A549 treated with AZD2906 at 1 μM for 4 hours (cell line): ENCODE measurements at places on chromosomes 2 and 18. TPM values are rescaled to one million over a fixed set of nuclear protein-coding genes. Genes with fewer than 3 reads are reported as not detected.

The SPATA3 gene
- total RNA-seq: not detected in 5 replicates

The FOXD4L1 gene
- total RNA-seq: 0.20 to 0.57 TPM (median 0.35 TPM) in 5 replicates

The TRAF3IP1 gene
- total RNA-seq: 9.7 to 15.2 TPM (median 12.7 TPM) in 5 replicates

The CELF4 gene
- not detected in 5 replicates for total RNA-seq

The COL4A3 gene
- 0.60 to 0.96 TPM (median 0.80 TPM) in 5 replicates for total RNA-seq

The GCG gene
- 0.05 TPM in 1 of 5 replicates, not detected in the others for total RNA-seq

The CNNM3 gene
- total RNA-seq: 9.3 to 12.8 TPM (median 11.3 TPM) in 5 replicates

The SLC4A3 gene
- 2.0 to 3.8 TPM (median 2.9 TPM) in 5 replicates for total RNA-seq

The REG3A gene
- not detected in 5 replicates for total RNA-seq

The ITGA6 gene
- total RNA-seq: 35.8 to 45.8 TPM (median 41.8 TPM) in 5 replicates

The TUBB6 gene
- 199 to 228 TPM (median 208 TPM) in 5 replicates for total RNA-seq

The FARP2 gene
- 23.6 to 28.9 TPM (median 26.2 TPM) in 5 replicates for total RNA-seq

The SCRN3 gene
- total RNA-seq: 12.9 to 15.9 TPM (median 14.6 TPM) in 5 replicates

The LDLRAD4 gene
- total RNA-seq: 1.1 to 3.3 TPM (median 2.4 TPM) in 5 replicates

The ABCG8 gene
- not detected in 5 replicates for total RNA-seq

The AGXT gene
- total RNA-seq: not detected in 5 replicates

The FHOD3 gene
- 2.2 to 2.9 TPM (median 2.3 TPM) in 5 replicates for total RNA-seq

The RNU2-63P gene
- total RNA-seq: 1.4 TPM in 1 of 5 replicates, not detected in the others

The ATG9A gene
- 39.3 to 45.7 TPM (median 44.4 TPM) in 5 replicates for total RNA-seq

The VIT gene
- total RNA-seq: not detected in 5 replicates

The TMEM17 gene
- 3.9 to 4.6 TPM (median 4.2 TPM) in 5 replicates for total RNA-seq

The PNO1 gene
- total RNA-seq: 45.2 to 58.5 TPM (median 49.3 TPM) in 5 replicates

The GKN1 gene
- 0.37 to 0.77 TPM (median 0.66 TPM) in 5 replicates for total RNA-seq

The CPO gene
- 0.05 to 0.11 TPM (median 0.09 TPM) in 4 of 5 replicates, not detected in the other for total RNA-seq

The DAW1 gene
- 2.1 to 3.4 TPM (median 2.2 TPM) in 5 replicates for total RNA-seq

The LHCGR gene
- total RNA-seq: not detected in 5 replicates

The DPP4 gene
- 0.65 to 1.1 TPM (median 0.87 TPM) in 5 replicates for total RNA-seq

The FNDC4 gene
- 4.2 to 5.4 TPM (median 4.5 TPM) in 5 replicates for total RNA-seq

The NYAP2 gene
- 0.02 TPM in 2 of 5 replicates, not detected in the others for total RNA-seq

The DHX57 gene
- 17.3 to 21.0 TPM (median 17.9 TPM) in 5 replicates for total RNA-seq

The RGPD3 gene
- 0.07 to 0.18 TPM (median 0.16 TPM) in 5 replicates for total RNA-seq

The EGR4 gene
- 0.19 to 0.32 TPM (median 0.25 TPM) in 5 replicates for total RNA-seq

The STPG4 gene
- 0.03 to 0.07 TPM in 2 of 5 replicates, not detected in the others for total RNA-seq

The EFHD1 gene
- 3.5 to 5.3 TPM (median 4.2 TPM) in 5 replicates for total RNA-seq

The UGT1A3 gene
- total RNA-seq: 0.05 to 0.09 TPM (median 0.07 TPM) in 4 of 5 replicates, not detected in the other

The ITSN2 gene
- 18.5 to 22.7 TPM (median 21.5 TPM) in 5 replicates for total RNA-seq

The CREG2 gene
- 6.2 to 12.4 TPM (median 10.5 TPM) in 5 replicates for total RNA-seq

The SERPINB7 gene
- total RNA-seq: 1.6 to 3.0 TPM (median 2.2 TPM) in 5 replicates

The TRIB2 gene
- total RNA-seq: 0.13 to 1.1 TPM (median 0.80 TPM) in 5 replicates

The CYP27C1 gene
- total RNA-seq: 3.0 to 3.9 TPM (median 3.5 TPM) in 5 replicates

The C2orf15 gene
- 0.50 to 0.70 TPM (median 0.64 TPM) in 5 replicates for total RNA-seq

The COX5B gene
- total RNA-seq: 250 to 325 TPM (median 311 TPM) in 5 replicates

The OSBPL6 gene
- total RNA-seq: 5.8 to 7.4 TPM (median 6.1 TPM) in 5 replicates

The LOXHD1 gene
- not detected in 5 replicates for total RNA-seq

The IL36RN gene
- 0.02 to 0.11 TPM (median 0.02 TPM) in 3 of 5 replicates, not detected in the others for total RNA-seq

The KCNS3 gene
- 1.2 to 1.4 TPM (median 1.3 TPM) in 5 replicates for total RNA-seq

The NT5C1B gene
- not detected in 5 replicates for total RNA-seq

The IL1R2 gene
- 0.53 to 1.5 TPM (median 1.2 TPM) in 5 replicates for total RNA-seq

The TRABD2A gene
- 10.5 to 15.5 TPM (median 13.2 TPM) in 5 replicates for total RNA-seq
